Left colon (tissue), 2 donors: ENCODE measurements at places on chromosomes 7 and 10. TPM values are rescaled to one million over a fixed set of nuclear protein-coding genes. Genes with fewer than 3 reads are reported as not detected.

Gene AASS
- 1.8 TPM for total RNA-seq

- DNase-seq, result no peak
These were observed 3.0 kb downstream of the SMARCD3 start for GRCh38 chr7:151245360-151246101.

Gene CLRN3
- total RNA-seq, result 148 TPM

Gene PAPSS2
- total RNA-seq, result 322 TPM

- peak; percentile 4 for DNase-seq
These were observed at the start of gene TFPI2 for GRCh38 chr7:93890464-93891068. Gene TFPI2, minus strand, starts transcription at chr7:93890753. Its CDS starts 75 bp downstream, at chr7:93890678.

Gene TFPI2
- 0.37 TPM for total RNA-seq

Gene GCK
- total RNA-seq, result 0.15 TPM

Gene LRRC18
- not detected for total RNA-seq
